ENCODE measurements at places on chromosomes 5 and 9. TPM values are rescaled to one million over a fixed set of nuclear protein-coding genes. Genes with fewer than 3 reads are reported as not detected.

Gene FOXD4L3
- total RNA-seq: not detected

DNA sequence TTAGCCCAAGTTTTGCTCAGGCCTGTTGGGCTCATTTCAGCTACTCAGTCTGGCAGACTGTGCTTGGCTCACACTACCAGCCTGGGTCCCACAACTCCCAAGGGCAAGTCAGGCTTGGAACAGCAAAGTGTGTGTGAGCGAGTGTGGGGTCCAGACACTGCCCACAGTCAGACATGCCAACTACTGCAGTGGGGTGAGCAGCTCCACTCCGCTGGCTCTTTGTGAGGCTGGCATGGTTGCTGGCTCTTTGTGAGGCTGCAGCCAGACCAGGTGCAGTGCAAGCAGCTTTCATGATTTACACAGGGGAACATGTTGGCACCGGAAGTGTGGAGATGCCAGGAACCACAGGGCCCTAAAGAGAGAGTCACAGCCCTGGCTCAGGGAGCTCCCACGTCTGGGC lies 606.7 kb upstream of the FAM174A start:
- H3K4me1 ChIP-seq: no peaks in the 10 kb centered on the region
- no peaks in the 10 kb centered on the region for H3K36me3 ChIP-seq
- H3K4me3 ChIP-seq: no peak overlapping the region

Gene SMIM33
- not detected for total RNA-seq

GRCh38 chr5:88732181-88732633 lies 150.8 kb downstream of the MEF2C start:
- DNase-seq: peak; percentile 75
- H3K36me3 ChIP-seq: peaks cover 16% of the 10 kb centered on the region
- H3K4me1 ChIP-seq: peaks cover 37% of the 10 kb centered on the region
- peak overlapping the region; percentile 61 for H3K27ac ChIP-seq
- no peak overlapping the region for H3K4me3 ChIP-seq

DNA sequence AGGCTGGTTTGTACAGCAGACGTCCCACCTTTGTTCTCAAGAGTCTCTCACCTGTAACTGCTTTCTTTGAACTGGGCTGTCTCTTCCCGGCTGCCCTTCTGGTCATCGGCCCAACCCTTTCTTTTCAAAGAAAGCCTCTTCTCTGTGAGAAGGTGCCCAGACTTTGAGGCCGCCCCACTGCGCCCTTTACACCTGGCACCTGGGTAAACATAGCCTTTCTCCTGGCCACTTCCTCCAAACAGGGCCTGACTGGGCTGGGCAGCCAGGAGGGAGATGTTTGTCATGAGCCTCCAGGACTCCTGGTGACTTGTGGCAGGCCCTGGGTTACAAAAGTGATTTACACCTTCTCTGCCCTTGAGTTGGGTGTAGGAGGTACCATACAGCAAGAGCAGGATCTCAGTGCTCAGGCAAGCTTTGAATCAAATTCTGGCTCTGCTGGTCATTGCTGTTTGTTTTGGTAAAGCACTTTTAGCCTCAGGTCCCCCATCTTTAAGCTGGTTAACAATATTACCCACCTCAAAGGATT lies 127.2 kb upstream of the CXCL14 start:
- H3K27me3 ChIP-seq: no peaks in the 10 kb centered on the region
- H3K36me3 ChIP-seq: no peaks in the 10 kb centered on the region
- H3K4me3 ChIP-seq: no peak overlapping the region

Data from right atrium auricular region (tissue), 2 donors.